H7 (cell line): ENCODE measurements at places on chromosomes 4 and X. TPM values are rescaled to one million over a fixed set of nuclear protein-coding genes. Genes with fewer than 3 reads are reported as not detected.

CPXCR1 gene
- total RNA-seq: not detected in 2 replicates

NWD2 gene
- 0.03 TPM in 1 of 2 replicates, not detected in the other for total RNA-seq

SGMS2 gene
- total RNA-seq: 0.17 and 0.37 TPM in 2 replicates

WDR19 gene
- total RNA-seq: 7.1 and 10.8 TPM in 2 replicates

THOC2 gene
- total RNA-seq: 43.3 and 65.8 TPM in 2 replicates

PNPLA4 gene
- total RNA-seq: 18.6 and 25.0 TPM in 2 replicates

MXRA5 gene
- 1.5 and 1.8 TPM in 2 replicates for total RNA-seq

GRCh38 chrX:48683411-48683982, at the start of gene WAS:
WAS (plus strand) TSS chrX:48683799; CDS start chrX:48683854, 55 bp downstream.
- peak; percentile 17 for DNase-seq

GRCh38 chr4:54877006-54877405, 219.2 kb downstream of the KIT start:
- DNase-seq: no peak

DNA sequence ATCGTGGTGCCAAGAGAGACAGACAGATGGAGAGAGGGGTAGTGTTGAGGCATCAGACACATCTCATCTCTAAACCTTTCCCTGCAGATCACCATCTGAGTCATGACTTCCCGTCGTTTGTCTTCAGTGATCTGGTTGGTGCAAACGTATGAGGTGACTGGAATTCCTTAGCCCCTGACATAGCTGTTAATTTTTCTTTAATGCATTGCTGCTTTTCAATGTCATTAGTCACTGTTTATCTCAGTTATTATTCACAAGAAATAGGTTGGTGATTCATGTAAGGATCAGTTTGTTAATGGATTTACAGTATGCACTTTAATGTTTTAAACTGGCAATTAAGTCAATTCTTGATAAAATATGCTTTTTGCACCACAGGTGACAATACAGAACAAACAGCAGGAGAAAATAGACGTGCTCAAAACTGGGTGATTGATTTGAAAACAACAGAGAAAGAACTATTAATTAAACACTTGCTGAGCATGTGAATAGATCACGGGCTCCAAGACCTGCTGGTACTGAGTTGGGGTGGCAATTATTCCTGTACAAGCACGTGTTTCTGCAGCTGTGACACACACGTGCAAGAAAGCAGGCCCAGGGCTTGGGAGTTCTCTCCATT, 1.3 kb upstream of the TMEM154 start:
- DNase-seq: no peak

DNA sequence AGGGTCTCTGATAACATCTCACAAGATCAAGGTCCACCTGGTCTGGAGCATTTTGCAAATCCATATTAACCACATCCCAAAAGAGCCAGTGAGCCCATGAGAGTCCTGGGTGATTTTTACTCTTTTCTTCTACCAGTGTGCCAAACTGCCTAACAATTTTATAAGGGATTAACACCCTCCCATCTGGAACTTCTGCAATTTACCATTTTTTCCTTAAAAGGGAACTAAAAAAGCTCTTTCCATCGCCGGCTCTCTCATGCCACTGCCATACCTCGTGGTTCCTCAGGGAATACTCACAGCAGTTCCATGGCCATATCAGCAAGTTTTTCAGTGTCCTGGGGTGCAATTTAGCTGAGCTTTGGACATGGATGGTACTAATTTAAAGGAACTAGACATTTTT, 55.7 kb downstream of the SEPSECS start:
- peak; percentile 7 for DNase-seq

- no peak for DNase-seq
Measured at GRCh38 chrX:118520216-118521206, 24.9 kb downstream of the DOCK11 start.

DNA sequence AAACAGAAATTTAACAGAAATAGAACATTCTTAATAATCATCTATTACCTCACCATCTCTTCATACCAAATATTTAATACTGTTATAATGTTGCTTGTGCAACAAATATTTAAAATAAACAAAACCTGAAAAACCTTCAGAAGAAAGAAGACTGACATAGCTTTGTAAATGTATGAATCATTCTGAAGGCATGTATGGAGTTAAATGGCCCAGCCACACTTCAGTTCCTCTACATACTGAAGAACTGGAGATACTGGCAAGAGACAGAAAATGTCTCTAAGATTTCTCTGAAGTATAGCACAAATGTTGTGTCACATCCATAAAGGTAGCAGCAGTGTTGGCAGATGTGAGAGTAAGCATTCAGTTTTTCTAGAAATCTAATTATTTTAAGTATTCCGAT, 275.3 kb upstream of the FGF13 start:
- no peak for DNase-seq

DNA sequence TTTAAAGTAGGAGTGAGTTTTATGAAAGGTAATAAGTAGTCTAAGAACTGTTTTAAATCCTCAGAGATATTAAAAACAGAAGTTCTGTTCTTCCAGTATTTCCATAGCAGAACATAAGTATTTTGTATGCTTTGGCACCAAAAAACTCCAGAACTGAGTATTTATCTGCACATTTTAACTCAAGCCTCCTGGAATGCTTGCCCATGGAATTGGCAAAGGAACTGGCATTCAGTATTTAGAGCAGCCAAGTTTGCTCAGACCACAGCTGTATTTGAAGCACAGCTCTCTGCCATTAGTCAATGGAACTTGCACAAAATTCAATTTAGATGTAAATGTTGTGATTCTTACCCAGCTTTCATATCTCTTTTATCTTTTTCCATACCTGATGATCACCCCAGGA, 42.2 kb downstream of the NDNF start:
- DNase-seq: no peak

GRCh38 chrX:150849996-150850720, 48.3 kb downstream of the CD99L2 start:
- DNase-seq: no peak

DNA sequence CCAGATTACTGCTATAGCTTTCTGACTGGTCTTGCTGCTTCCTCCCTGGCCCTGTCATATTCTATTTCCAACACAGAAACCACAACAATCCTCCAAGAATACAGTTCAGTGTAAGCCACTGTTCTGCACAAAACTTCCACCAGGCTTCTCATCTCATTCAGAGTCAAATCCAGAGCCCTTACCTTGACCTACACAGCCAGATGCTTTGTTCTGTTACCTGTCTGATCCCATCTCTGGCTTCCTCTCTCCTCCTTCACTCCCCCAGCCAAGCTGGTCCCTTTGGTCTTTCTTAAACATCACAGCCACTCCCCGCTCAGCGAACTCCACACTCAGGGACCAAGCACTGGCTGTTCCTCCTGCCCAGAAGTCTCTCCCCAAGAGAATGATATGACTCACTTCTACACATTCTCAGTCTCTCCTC, 84.8 kb upstream of the BMP2K start:
- no peak for DNase-seq

DNA sequence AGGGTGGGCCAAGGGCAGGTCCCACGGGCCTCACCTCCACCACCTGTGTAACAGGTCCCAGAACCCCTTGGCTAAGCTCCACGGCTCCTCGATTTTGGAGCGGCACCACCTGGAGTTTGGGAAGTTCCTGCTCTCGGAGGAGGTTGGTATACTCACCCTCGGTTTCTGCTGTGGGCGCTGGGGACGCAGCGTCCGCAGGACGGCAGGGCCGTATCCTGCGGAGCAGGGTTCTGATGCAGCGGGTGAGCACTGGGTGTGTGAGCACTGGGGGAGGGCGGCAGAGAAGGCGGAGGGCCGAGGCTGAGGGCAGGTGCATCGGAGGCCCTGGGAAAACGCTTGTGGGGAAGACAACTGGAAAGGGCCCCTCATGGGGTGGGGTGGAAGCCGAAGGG, 11.0 kb downstream of the ATP5ME start:
- DNase-seq: no peak

GRCh38 chr4:6855692-6856297, 53.8 kb upstream of the TBC1D14 start:
- DNase-seq: no peak

DNA sequence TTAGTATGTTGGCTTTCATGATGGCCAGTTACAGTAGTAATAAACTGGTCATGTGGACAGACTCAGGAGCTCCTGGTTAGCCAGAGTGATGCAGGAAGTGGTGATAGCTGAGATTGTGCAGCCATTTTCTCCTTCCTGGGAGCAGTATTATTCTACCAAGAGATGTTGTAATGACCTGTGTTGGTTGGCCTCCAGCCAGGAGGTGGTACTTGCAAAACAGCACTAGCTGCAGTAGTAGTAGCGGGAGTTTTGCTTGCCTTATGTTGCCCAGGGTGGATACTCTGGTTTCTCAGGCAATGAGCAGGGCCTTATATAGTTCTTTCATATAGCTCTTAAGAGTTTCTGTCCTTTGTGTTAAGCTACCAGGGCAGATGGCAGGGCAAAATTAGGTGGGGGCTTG, 998.8 kb downstream of the GLUD2 start:
- DNase-seq: no peak

DNA sequence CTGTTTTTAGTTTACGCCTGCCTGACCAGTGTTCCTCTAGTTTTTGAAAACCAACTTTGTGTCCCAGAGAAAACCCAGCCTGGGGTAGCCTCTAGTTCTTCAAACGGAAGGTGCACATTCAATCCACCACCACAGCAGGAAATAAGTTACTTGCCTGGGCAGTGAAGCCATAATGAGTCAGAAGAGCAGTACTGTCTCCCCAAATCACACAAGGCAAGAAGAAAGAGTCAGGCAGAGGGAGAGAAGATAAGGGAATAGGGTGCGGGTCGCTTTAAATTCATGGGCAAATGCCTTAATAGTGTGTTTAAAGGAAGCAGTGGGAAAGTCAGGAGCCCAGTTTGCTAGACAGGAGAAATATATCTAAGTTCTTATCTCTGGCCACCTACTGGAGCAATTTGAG, 333.8 kb upstream of the GRIA3 start:
- no peak for DNase-seq
